T-helper 22 cell (primary cell): ENCODE measurements at places on chromosomes 5 and 9.

DNA sequence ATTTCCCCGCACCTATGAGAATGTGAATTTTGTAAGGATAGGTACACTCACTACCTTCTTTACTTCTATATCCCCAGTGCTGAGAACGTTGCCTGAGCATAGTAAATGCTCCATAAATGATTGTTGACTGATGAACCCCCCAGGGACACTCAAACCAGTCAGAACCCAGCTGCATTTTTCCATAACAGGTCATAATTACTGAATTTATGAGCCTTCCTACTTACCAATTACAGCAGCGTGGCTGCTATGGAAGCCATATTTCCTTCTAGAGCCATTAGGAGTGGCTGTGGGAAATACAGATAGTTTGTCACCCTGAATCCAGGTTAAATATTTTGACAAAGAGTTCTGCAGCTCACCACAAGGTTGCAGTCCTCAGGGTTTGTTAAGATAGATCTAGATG lies 135.0 kb downstream of the TAF11L14 start:
- no peak for DNase-seq

DNA sequence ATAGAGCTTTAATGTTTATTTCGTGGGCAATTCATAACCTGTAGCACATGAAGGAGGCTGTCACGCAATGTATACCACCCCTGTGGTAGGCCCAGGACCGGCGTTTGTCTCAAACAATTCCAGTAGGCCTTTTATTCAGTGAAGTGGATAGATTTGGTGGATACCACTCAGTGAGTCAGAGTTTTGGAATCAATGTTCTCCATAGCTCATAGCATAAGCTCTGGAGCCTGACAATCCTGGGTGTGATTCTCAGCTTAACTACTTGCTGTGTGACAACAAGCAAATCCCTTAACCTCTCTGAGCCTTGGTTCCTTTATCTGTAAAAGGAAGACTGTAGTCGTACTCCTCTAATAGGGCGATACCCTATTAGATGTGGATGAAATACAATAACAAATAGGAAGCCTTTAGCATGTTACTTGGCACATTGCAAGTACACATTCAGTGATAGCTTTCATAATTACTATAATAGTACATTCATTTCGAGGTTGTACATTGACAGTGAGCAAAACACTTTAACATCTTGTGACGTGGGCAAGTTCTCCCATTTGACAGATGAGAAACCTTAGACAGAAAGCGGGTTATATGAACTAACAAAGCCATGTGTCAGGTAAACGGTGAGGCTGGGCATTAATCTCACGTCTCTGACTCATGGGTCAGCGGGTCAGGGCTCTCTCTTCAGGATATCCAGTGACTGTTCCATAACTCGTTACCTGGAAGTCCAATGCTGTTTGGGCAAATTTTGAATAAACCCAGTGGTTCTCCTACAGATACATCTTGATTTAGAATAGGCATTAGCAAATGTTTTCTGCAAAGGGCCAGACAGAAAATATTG lies 130.8 kb downstream of the C9orf152 start:
- DNase-seq: no peak

GRCh38 chr5:149422366-149423048 lies 43.4 kb upstream of the IL17B start:
- DNase-seq: no peak

DNA sequence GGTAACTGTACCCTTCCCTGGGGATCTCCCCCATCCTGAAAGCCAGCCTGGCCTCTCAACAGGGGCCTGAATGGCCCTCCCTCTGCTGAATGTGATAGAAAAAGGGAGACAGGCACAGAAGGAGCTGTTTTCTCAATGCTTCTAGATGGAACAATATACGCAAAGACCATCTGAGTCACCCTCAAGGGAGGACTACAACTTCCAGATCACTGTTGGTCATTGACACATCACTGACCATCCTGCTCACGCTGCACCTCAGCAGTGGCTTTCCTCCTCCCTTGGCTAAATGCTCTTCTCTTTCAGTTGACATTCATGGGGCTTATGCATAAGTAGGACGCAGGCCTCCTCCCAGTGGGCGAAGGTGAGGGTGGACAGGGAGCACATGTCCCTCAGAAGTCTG lies 112.2 kb upstream of the SHB start:
- DNase-seq: no peak

GRCh38 chr9:93598647-93599241 lies 22.4 kb downstream of the PHF2 start:
- DNase-seq: no peak

DNA sequence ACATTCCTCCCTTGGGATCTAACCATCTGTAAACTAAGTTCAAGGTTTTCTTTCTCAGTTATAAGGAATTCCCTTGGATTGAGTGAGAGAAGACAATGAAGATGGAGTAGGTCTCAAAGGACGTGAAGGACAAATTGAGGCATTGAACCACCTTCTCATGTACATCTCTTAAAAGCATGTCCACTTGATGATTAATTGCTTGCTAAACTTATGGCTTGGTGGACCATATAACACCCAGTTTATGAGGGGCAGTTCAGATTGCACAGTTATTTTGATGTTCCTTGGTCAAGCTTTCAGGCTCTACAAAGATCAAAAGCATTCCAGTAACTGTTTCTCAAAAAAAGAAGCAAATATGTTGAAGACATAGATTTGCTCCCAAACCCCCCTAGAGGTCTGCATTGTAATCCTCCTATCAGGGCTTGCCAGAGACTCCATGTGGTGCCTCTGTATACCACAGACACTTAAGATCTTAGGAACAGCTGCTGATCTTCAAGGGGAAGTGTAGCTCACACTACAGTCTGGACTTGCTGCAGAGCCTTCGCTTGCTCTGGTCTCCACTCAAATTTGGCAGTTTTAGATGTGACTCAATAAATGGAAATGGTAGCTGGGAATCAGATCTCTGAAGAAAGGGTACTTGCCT lies 56.9 kb upstream of the ALDH1A1 start:
- no peak for DNase-seq

DNA sequence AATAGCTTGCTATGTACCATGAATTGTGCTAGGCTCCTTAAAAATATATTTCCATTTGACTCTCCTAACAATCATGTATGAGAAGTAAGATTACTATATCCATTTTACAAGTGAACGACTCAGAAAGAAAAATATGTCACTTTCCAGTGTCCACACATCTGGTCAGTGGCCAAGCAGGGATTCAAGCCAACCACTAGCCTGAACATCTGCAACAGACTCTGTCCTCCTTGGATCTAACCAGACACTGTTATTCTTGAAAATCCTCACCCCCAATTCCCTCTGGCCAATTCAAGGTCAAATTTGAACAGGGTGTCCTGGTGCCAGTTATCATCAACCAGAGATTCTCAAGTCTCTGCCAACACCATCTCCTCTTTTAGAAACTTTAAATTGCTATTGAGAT lies 344.1 kb upstream of the WWC1 start:
- DNase-seq: no peak

DNA sequence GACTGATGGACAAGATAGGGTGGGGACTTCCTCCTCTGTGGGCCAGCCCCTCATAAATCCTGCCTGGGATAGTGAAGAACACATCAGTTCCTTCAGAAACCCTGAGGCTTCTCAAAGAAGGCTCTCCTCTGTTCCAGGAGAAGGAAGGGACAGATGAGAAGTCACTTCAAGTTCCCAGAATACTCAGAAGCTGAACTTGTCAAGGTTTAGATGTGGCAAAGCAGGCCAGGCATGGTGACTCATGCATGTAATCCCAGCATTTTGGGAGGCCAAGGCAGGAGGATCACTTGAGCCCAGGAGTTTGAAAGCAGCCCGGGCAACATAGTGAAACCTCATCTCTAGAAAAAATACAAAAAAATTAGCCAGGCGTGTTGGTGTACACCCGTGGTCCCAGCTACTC lies 38.5 kb downstream of the STOM start:
- DNase-seq: no peak
